ENCODE measurements at places on chromosomes 3 and 15.

GRCh38 chr3:67389176-67389575 is 265.2 kb downstream of the SUCLG2 start:
- DNase-seq, result no peak

DNA sequence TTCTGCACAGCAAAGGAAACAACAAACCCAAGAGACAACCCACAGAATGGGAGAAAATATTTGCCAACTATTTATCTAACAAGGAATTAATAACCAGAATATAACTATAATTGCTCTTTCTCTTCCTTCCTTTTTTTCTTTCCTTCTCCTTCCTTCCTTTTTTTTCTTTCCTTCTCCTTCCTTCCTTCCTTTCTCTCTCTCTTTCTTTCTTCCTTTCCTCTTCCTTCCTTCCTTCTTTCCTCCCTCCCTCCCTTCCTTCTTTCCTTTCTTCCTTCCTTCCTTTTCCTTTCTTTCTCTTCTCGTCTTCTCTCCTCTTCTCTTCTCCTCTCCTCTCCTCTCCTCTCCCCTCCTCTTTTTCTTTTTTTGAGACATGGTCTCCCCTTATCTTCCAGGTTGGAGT is 345.4 kb upstream of the ARRDC4 start:
- no peak for DNase-seq

GRCh38 chr3:45965253-45965652 is 22.0 kb downstream of the CXCR6 start:
- DNase-seq, result no peak

DNA sequence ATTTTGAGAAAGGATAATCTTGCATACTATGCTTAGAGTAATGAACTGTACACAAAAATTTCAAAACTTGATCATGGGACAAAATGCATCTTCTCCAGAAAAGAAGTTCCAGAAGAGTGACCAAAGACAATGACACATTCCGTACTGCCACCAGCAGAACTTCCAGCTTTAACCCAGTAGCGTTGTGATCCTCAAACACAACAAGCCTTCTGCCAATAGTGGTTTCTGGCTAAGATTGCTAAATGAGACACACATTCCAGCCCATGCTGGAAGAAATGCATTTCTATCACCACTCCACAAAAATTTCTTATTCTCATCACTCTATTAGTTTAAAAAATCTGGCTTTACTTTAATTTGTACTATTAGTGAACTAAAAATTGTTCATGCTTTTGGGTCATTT is 334.9 kb downstream of the TBC1D5 start:
- DNase-seq, result no peak

DNA sequence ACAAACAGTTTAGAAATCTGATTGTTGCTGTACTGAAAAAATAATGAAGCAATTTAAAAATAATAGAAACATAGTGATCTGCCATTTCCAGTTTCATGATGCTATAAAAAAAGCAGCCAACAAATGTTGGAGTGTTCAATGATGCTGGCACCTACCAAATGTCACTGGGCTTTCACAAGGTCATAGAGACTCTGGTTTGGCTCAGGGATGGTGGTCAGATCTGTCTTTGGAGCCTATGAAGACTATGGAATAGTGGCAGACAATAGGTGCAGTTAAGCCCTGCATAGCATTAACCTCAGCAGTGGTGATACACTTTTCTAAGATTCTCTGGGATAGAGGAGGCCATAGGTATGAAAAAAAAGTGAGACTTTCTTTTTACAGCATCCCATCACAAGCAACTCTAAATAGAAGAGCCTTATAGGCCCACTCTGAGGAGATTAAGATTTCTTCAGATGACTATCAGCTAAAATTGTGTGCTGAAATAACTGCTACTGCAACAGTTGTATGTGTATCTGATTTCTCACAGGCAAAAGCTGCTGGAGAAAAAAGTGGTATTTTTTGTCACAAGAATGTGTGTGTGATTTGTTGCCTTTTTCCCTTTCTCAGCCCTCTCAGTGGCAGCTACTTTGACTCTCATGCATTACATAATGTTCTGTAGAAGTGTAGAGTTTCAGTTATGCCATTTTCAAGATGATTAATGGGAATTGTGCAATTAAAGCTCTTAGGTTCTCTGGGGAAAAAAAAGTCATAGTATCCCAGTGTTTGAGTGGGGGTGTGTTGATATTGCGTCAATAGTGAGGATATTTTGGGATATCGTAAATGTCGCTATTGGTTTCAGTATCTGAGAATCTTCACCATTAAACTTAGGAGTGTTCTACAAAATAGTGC is 137.4 kb downstream of the MBNL1 start:
- no peak for DNase-seq

DNA sequence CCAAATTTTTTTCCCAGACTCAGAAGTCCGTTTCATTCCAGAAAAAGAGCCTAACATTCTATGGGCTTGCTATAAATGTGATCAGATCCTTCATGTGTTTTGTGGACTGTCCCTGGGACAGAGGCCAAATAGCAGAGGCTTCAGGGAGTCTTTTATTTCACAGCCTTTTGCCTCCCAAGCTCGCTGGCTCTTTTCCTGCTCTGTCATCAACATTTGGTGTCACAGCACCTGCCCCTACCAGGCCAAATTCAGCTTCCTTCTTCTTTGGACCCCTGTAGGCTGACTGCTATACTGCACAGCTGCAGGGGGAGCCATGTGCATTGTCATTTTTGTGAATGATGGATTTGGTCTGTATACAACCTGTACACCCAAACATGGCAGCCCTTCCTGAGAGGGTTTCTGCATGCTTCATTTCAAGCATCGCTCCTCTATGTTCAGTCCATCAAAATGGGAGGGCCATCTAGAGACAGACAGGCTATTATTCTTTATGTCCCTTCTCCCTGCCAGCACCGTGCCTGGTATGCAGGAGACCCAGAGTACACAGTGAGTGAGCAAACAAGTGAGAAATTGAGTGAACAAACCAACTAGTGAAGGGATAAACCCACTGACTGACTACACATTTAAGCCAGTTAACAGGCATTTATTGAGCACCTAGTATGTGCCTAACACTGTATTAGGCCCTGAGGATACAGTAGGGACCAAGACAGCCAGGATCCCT is 17.9 kb upstream of the RPP14 start:
- DNase-seq, result no peak

DNA sequence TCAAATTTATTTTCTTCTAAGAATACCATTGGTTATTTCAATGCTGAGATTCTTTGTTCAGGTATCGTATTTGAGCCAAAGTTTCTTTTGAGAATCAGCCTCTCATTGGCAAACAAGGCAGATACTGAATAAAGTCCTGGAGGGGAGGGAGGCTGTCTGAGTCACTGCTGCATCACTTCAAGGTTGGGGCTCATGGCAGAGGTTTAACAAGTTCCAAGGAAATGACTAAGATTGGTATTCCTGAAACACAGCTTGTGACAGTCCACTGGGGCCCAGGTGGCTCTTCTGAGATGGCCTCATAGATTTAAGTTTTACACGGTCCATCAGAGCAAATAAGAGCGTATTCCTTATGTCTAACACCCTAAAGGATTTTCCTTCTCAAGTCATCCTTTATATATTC is 213.8 kb upstream of the STAC start:
- DNase-seq, result no peak

DNA sequence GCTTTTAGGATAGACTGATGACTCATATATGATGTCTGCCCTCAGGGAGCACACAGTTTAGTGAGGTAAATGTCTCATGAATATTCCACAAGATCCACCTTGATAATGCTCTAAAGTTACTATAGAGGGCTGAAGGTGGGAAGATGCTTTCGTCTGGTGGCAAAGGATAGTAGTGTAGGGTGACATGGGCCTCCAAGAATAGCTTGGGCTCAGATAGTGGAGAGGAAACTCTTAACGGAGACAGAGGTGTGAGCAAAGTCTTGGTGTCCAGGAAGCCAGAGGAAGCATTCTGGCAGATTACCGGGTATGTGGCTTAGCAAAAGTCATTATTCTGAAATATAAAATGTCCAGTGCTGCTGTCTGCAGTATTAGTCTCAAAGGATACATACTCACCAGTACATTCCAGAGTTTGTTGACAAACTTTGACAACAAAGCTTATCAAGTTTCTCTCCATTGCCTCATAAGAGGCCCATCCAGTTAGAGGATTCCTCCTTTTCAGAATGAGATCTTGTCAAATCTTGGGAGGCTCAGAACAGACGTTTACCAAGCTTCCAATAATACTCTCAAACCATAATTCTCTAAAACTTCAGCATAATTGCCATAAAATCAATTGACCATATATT is 316.7 kb downstream of the LPP start:
- DNase-seq, result no peak

DNA sequence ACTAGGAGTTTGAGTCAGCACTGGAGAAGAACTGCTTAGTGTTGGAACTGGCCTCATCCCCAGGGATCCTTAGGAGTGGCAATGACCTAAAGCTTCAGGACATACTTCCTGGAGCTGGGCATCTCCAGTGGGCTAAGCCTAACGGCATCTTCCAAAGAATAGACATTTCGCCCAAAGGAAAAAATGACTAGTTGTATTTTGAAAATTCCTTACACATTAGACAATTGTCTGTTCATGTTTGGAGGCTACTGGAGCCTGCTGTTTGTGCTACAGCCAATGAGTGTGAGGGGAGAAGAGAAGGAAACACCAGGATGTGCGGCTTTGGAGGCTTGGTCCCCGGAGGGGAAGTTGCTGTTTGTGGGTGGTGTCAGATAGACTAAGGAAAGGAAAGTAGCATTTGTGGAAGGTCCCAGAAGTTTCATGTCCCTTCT is 77.6 kb downstream of the POLR2M start:
- DNase-seq, result no peak

DNA sequence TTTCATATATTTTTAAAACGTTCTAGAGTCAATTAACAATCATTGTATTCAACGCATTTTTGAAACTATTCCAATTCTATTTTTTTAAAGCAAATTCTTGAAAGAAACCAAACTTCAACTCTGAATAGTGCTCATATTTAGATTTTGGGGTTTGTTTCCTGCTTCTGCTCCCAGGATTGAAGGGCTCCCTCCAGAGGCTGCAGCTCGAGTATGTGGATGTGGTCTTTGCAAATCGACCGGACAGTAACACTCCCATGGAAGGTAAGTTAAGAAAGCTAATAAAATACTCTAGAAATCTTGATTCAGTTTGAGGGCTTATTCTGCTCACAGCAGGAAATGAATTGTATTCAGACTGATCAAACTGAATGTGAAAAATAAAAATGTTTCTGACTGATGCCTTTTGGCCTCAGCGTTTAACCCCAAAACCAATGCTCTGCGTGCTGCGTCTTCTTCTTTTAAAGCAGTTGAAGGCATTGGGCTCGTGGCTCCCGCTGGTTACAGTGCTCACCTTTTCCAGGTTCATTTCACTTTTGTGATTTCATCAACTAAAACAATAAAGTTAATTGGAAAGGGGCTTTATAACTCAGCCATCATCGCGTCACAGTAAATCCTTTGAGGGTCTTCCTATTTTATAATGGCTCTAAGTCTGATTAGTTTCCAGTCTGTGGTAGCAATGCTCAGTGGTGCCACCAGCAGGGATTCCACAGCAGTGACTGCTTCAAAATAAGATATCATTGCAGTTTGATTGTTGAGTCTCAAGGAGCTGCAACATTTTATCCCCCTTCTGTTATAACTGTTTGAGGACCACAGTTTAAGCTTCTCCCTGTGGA is 80.1 kb downstream of the SSR3 start:
- peak; percentile 30 for DNase-seq

- no peak for DNase-seq
Observed at GRCh38 chr3:39228496-39228895, 36.1 kb upstream of the XIRP1 start.

- no peak for DNase-seq
Observed at GRCh38 chr3:141905129-141905528, 28.7 kb downstream of the ATP1B3 start.

GRCh38 chr15:26156051-26156450 is 292.9 kb upstream of the ATP10A start:
- DNase-seq, result no peak

DNA sequence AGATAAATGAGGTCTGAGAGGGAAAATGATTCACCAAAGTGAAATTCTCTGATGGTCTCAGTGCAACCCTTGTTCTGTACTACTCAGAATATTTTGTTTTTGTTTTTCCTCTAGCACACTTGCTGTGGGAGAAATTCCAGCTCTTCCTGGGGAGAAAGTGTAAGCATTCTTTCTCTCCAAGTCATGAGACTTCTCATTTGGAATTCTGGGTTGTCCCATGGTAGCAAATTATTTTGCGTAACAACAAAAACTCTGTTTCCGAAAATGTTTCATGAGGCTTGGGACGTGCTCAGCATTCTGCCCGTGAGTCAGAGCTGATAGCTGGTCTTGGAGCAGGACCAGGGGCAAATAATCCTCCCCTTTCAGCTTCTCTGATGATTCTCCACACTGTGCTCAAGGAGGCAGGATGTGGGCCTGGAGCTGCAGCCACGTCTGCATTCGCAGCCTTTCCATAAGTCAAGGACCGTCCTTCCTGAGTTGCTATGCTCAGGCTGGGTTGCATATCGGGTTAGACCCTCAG is 70.3 kb downstream of the SENP2 start:
- no peak for DNase-seq

GRCh38 chr3:114380233-114380651 is 86.4 kb downstream of the TIGIT start:
- no peak for DNase-seq

DNA sequence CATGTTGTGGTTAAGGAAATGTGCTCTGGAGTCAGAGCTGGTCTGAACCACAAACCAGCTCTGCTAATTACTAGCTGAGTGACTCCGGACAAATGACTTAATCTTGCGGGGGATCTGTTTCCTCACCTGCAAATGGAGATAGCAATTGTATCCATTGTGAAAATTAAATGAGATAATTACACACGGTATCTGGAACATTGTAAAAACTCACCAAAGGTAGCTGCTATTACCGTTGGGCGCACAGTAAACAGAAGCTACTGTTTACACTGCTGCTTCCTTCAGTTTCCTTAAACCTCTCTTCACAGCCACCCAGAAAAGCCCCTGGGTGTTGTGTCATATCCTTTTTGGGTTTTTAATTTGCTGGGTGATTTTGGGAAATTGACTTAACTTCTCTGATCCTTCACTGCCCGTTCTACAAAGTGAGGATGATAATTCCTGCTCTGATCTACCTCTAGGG is 107.8 kb downstream of the MEGF11 start:
- no peak for DNase-seq

GRCh38 chr15:43251871-43252250 is 14.9 kb downstream of the TGM5 start:
- no peak for DNase-seq

DNA sequence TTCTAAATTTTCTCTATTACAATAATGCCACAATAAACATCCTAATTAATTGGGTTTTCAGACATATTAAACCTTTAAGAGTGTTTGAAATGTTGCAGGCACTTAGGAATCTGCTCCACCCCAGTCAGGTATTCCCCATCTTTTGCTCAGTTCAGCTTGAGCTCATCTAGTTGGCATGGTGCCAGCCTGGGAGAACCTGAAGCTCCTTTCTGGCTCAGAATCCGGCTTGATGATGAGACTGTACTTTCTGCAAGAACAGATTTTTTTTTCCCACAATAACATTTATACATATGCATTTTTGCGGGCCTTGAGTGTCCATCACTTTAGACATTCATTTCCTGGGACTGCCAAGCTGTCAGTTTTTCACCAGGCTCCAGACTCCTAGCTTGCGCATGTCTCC is 7.7 kb upstream of the OXSR1 start:
- no peak for DNase-seq

Data from neuronal stem cell (in vitro differentiated cells).